ENCODE measurements at places on chromosomes 3 and 15. TPM values are rescaled to one million over a fixed set of nuclear protein-coding genes. Genes with fewer than 3 reads are reported as not detected.

The BRPF1 gene
- 26.4 TPM for total RNA-seq

The GNAI2 gene
- total RNA-seq = 224 TPM

The POLR2H gene
- total RNA-seq = 46.4 TPM

The ENTPD3 gene
- 6.1 TPM for total RNA-seq

The SOX14 gene
- not detected for total RNA-seq

The SLC6A11 gene
- total RNA-seq = 0.09 TPM

The CYP8B1 gene
- not detected for total RNA-seq

The THAP10 gene
- total RNA-seq = 3.0 TPM

The SLC9A9 gene
- total RNA-seq = 11.7 TPM

The GALNT15 gene
- 9.7 TPM for total RNA-seq

The PLSCR1 gene
- total RNA-seq = 91.9 TPM

The CNTN4 gene
- total RNA-seq = 30.7 TPM

The PIGX gene
- total RNA-seq = 20.4 TPM

The CCDC191 gene
- 15.3 TPM for total RNA-seq

The C2CD4B gene
- total RNA-seq = 7.2 TPM

The TIMP4 gene
- total RNA-seq = 17.2 TPM

The CEP152 gene
- 15.4 TPM for total RNA-seq

The KY gene
- total RNA-seq = 0.06 TPM

The GRK7 gene
- 0.12 TPM for total RNA-seq

The GOLGA6L7 gene
- not detected for total RNA-seq

The C3orf22 gene
- total RNA-seq = 0.28 TPM

The SLC28A2 gene
- 0.28 TPM for total RNA-seq

The NLGN1 gene
- 3.4 TPM for total RNA-seq

The RBP2 gene
- not detected for total RNA-seq

The MYL3 gene
- total RNA-seq = 2.8 TPM

The NME9 gene
- total RNA-seq = 11.4 TPM

The SCAMP2 gene
- total RNA-seq = 122 TPM

The SNX22 gene
- total RNA-seq = 3.4 TPM

The RABL3 gene
- 17.1 TPM for total RNA-seq

The GHSR gene
- total RNA-seq = not detected

The CLRN1 gene
- not detected for total RNA-seq

The CEP97 gene
- total RNA-seq = 11.1 TPM

The LMAN1L gene
- 0.31 TPM for total RNA-seq

The TMCO5A gene
- not detected for total RNA-seq

The DUOXA2 gene
- total RNA-seq = 0.48 TPM

The MUC20 gene
- 15.7 TPM for total RNA-seq

The MUC4 gene
- 56.0 TPM for total RNA-seq

The ARPP19 gene
- total RNA-seq = 139 TPM

The ANKRD63 gene
- not detected for total RNA-seq

The SCN5A gene
- total RNA-seq = 2.5 TPM

The FYCO1 gene
- total RNA-seq = 38.7 TPM

The CP gene
- 143 TPM for total RNA-seq

The TRANK1 gene
- total RNA-seq = 34.3 TPM

The GRM2 gene
- total RNA-seq = 0.26 TPM

The SYNPR gene
- not detected for total RNA-seq

The ZNF385D gene
- total RNA-seq = 3.1 TPM

The ALDH1L1 gene
- total RNA-seq = 0.51 TPM
